Activated naive CD8-positive, alpha-beta T cell treated with anti-CD3 and anti-CD28 coated beads, Interleukin-2, amount 50 U/mL, for 24 hours (primary cell): ENCODE measurements at places on chromosomes 2 and 18.
A peak's percentile ranks its signal among the peaks of the same experiment; 100 is the strongest.

DNA sequence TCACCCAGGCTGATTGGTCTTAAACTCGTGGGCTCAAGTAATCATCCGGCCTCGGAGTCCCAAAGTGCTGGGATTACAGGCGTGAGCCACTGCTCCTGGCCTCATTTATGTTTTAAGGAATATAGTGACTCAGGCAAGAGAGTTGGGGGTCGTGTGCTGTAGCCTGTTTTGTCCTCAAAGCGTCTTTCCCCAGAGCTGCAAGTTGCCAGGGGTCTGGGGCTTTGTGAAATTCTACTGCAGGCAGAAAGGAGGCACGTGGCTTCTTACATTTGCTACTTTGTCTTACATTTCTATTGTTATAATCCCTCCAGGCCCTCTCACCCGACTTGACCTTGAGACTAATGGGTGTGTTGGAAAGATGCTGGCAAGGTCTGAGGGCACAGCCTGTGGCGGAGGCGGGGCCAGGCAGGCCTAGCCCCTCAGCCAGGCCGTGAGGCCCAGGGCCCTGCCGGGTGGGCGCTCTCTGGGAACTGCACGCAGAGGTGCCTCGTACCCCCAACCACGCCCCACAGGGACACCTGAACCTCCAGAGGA, 85.8 kb upstream of the NDUFV2 start:
- no peak for DNase-seq

DNA sequence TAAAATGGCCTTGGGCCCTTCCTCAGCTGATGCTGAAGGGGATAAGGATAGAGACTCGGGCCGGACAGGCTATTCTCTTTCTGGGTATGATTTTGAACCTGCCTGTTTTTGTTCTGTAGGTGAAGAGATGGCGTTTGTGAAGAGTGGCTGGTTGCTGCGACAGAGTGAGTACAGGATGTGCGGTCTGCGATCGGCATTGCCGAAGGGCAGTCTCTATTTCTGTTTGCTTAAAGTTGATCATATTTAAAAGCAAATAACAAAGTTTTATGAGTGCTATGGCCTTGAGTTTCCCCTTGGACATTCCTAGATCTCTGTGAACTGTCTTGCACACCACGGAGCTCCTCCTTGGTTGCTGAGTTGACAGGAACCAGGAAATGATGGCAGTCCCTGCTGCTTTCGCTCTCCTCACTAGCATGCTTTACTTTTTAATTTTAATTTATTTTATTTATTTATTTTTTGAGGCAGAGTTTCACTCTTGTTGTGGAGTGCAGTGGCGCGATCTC, 15.7 kb downstream of the PLEKHB2 start:
- DNase-seq, result no peak

DNA sequence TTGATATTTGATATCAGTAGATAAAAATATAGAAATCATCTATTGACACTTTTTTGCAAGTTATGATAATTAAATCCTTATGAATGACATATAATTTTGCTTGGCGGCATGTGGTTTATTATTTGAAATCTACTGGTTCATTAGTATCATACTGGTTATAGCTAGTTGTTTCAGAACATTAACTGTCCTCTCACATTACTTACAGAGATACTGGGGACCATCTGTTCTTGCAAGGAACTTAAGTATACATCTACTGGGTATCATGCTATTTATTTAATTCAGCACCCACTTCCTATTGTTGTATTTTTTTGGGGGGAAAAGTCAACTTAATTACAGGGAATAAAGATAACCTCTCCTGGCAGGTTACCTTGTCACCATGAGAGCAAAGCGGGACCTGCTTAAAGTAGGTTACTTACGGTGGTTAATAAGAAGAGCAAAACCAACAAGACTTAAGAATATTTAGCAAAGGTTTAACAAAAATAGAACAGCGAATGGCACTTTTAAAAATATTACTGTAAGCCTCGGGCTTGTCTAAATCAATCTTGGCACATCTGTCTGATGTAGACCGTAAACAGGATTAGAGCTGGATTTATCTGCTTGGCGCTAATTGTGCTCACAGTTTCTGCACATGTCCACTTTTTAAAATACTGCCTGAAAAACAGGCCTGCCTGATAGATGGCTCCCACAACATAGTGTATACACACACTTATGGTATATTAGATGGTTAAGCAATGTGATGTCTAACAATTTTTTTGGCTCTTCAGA, 41.8 kb downstream of the CERKL start:
- no peak for DNase-seq

GRCh38 chr2:235976956-235977355, 191.2 kb downstream of the GBX2 start:
- no peak for DNase-seq

- no peak for DNase-seq
These were observed 357.1 kb downstream of the CNTNAP5 start for GRCh38 chr2:124382067-124382618.

GRCh38 chr2:172256886-172257285, 154.2 kb upstream of the DLX2 start:
- no peak for DNase-seq

DNA sequence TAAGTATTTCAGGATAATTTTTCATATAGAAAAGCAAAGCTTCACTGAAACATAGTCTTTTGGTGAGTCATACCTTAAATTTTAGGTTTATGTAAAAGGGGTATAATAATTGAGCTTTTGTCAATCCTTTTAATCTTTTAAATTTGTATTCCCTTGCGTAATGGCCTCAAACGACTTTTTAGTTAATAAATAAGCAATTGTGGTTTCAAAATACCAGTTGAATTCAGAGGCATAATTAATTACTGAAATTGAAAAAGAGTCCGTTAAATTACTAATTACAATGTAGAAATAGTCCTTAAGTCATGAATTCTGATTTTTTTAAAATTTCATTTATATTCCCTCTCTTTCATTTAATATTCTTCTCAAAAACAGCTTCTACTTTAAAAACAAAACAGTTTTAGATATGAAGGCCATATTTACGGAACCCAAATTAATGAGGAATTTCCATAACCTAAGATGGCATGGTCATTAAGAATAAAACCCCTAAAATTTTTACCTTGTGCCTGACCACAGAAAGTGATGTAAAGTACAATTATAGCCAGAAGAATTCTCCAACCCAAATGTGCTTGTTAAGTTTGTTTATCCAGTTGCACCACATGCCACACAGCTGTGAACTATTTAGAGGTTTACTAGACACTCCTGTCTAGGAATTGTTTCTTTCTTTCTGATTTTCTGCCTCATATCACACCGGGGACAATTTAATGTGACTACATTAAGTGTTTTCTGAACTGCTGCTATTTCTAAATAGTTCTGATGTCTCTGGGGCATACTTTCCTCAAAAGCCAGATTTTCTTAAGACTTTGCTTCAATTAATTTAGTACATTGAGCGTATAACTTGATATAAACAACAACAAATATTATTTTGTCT, 60.7 kb upstream of the ITGA4 start:
- DNase-seq, result no peak

- peak; percentile 36 for DNase-seq
These were observed 51.4 kb upstream of the SPAG16 start for GRCh38 chr2:213232649-213233437.

- DNase-seq, result no peak
These were observed 437.7 kb downstream of the ZNF516 start for GRCh38 chr18:76057386-76057785.

- no peak for DNase-seq
These were observed 46.9 kb upstream of the TAF1B start for GRCh38 chr2:9796056-9797010.

- DNase-seq, result no peak
These were observed 74.8 kb upstream of the FAM98A start for GRCh38 chr2:33673937-33674336.

DNA sequence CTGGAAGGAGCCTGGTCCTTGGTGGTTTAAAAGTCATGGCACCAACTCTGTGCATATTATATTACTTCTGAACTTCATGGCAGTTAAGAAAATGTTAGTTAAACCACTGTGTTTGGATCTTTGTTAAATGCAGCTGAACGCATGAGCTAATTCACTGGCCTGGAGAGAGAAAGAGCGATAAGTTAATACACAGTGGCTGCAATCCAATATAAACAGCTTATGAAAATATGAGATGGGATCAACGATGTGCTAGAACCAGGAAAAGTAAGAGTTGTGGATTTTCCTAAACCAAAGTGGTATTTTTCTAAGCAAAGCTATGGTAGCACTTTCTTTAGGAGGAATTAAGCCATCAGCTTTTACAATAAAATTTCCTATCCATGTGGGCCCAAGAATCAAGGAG, 326.7 kb downstream of the MTX2 start:
- DNase-seq, result no peak

DNA sequence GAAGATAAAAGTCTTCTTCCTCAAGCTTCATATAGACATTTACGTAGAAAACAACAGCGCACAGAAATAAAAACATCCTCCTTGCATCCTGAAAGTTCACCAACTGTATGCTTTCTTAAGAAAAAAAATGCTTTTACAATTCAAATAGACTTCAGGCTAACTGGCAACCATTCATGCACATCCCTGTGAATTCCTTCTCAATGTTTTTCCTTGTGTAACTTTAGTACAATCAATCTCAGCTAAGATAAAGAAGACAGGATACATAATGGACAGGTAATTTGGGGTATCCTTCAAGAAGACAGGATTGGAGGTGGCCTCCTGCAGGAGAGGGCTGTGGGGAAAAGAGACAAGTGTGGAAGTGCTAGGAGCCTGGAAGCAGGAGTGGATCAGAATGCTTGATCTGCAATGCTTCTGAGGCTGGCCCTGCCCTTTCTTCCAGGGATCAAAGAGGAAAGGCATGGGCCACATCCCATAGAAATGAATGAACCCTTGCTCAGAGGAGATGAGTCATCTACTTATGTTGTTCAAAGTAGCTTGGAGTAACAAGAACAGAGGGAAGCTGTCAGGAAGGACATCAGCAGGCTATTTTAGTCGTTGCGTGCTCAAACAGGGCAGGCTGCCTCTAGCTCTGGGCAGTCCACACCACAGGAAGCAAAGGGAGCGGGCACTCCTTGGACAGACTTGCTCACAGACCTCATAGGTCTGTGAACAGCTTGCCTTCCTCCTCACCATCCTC, 126.6 kb downstream of the TMEM131 start:
- no peak for DNase-seq

- no peak for DNase-seq
These were observed 195.6 kb upstream of the ETAA1 start for GRCh38 chr2:67201521-67201920.

GRCh38 chr2:45826884-45827635, 175.6 kb downstream of the PRKCE start:
- DNase-seq, result no peak

DNA sequence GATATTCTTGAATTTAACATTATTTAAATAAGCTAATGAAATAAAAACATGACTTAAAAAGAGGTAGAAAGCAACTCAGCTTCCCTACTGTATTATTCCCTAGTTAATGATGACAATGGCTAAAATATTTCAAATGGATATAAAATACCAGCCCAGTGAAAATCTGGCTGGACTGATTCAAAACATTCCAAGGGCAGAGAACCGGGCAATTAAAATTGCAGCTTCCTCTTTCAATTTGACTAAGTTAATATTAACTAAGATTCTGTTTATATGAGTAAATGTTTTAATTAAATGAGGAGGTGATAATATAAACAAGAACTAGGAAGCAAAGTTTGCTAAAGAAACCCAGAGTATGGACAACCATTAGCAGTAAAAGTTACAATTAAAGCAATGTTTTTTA, 65.6 kb downstream of the RAPH1 start:
- DNase-seq, result no peak

- DNase-seq, result no peak
These were observed 709.6 kb downstream of the SOCS6 start for GRCh38 chr18:70998490-70998889.

GRCh38 chr2:182043861-182044260, 58.2 kb downstream of the PPP1R1C start:
- no peak for DNase-seq

GRCh38 chr2:111045771-111046444, 74.8 kb upstream of the BCL2L11 start:
- DNase-seq, result no peak

GRCh38 chr18:76514573-76514972, 19.5 kb upstream of the ZNF516 start:
- DNase-seq, result no peak

DNA sequence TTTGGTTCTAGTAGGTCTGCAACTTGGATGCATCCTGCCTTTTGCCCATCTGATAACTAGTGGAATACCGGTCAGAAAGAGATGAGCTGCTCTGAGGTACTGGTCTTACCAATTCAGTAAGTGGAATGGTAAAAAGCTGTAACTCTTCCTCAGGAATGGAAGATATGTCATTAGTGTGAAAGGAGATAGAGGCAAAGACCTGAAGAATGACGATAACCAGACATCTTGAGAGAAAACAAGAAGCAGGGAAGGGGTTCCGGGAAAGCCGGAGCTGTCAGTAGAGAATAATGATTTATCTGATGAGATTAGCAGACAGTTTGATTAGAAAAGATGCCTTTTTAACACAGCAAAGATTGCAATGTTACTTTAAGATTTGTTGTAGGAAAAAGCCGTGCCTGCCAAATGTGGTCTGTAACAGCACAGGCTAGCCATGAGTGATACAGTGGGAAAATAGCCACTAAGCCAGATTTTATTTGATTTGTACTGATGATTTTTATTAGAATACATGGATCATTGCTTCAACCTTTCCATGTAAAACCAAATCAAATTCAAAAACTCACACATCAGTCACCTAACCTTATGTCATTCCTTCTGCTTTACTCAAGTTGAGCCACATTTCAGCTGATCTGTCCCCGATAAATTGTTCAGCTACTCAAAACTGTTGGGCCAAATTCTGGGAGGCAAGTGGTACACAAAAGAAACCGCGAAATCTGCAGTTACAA, 110.0 kb downstream of the TCF4 start:
- no peak for DNase-seq

- DNase-seq, result no peak
These were observed 835.1 kb downstream of the RNF144A start for GRCh38 chr2:7752291-7752690.

DNA sequence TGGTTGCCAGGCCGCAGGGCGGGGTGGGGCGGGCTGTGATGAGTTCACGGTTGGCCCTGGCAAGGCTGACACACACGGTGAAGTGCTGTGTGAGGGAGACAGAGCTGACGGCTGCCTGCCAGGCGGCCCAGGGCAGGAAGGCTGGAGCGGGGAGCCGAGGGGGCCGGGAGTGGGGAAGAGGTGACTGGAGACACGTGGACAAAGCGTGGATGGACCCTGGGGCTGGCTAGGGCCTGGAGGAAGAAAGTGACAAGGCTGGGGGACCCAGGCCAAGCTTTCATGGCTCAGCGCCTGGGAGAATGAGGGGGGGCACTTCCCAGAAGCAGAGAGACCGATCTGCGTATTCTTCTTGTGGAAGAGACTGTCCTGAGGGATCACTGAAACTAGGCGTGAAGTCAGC, 123.2 kb downstream of the DYSF start:
- no peak for DNase-seq

- DNase-seq, result no peak
These were observed 29.1 kb downstream of the DRC1 start for GRCh38 chr2:26430826-26431225.

DNA sequence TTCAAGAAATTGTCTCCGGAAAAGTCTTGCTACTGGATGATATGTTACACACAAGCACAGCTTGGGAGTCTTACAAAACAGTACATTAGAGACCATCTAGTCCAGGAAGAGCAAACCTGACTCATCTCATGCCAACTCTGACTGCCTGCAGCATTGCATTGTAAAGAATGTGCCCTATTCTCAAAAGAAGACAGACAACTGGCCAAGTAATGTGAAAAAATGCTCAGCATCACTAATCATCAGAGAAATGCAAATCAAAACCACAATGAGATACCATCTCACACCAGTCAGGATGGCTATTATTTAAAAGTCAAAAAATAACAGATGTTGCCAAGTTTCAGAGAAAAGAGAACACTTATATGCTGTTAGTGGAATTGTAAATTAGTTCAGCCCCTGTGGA, 42.7 kb upstream of the GORASP2 start:
- no peak for DNase-seq
